ENCODE measurements at places on chromosomes 6 and 20.

DNA sequence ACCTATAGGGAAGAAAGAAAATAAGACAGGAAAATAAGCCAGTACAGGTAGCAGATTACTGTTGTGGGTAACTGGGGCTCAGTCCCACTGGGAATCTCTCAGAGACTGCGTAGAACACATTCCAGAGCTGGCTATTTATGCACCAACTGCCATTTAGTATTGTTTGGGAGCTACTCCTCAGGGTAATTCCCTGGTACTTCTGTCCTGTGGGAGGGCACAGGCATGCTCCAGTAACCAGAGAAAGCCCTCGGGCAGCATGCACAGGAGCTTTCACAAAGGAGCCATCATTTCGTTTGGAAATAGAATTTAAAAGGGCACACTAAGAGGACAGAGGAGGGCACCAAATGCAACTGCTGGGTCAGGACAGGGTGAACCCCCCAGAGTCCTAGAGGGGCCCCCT lies 148.0 kb upstream of the LRFN2 start:
- DNase-seq: no peak

GRCh38 chr6:156777577-156778453 lies 637 bp downstream of the ARID1B start:
- DNase-seq: no peak

DNA sequence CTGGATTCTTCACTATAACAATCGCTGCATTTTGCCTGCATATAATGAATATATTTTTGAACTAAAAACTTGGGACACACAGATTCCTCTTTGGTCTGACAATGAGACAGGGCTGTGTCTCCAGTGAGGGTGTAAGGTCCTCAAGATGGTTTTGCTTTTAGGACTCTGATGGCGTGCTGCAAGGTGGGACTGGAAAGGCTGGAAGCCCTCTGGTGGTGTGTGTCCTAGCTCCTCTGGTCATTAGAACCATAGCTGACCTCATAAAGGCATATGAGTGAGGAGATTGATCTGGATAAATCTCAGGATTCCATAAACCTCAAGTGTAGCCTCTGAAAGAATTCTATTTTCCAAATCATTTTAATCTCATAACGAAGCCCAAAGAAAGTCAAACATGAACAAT lies 108.4 kb upstream of the ASF1A start:
- no peak for DNase-seq

DNA sequence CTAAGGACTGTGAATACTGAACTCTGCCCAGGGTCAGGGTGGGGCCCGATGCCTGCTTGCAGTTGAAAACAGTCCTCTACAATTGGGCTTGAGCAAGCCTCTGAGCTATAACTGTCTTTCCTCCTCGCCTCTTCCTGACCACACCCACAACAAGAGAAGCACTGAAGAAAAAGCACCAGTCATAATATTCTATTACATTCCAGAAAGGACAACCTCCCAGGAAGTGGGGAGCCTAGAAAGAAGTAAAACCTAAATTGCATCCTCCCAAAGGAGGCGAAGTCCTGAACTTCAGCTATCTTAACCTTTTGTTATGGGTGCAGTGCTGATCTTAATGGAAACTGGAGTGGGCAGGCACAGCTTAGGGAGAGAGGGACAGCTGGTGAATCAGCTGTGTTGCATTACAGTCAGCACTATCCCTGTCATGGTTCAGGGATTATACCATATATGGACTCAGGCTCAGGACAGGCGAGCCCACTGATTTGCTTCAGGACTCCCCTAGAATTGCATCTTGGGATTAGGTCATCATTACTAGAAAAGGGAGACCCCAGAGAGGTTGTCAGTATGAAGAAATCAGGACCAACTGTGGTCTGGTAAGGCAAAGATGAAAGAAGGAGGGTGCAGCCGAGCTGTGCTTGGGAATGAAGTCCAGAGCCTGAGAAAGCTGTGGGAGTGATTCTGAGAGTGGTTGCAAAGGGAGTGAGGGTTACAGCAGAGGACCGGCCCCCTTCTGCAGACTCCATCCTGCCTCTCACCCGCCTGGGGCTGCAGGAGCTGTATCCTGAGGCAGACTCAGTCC lies 18.3 kb upstream of the TRAM2 start:
- DNase-seq: peak; percentile 85

DNA sequence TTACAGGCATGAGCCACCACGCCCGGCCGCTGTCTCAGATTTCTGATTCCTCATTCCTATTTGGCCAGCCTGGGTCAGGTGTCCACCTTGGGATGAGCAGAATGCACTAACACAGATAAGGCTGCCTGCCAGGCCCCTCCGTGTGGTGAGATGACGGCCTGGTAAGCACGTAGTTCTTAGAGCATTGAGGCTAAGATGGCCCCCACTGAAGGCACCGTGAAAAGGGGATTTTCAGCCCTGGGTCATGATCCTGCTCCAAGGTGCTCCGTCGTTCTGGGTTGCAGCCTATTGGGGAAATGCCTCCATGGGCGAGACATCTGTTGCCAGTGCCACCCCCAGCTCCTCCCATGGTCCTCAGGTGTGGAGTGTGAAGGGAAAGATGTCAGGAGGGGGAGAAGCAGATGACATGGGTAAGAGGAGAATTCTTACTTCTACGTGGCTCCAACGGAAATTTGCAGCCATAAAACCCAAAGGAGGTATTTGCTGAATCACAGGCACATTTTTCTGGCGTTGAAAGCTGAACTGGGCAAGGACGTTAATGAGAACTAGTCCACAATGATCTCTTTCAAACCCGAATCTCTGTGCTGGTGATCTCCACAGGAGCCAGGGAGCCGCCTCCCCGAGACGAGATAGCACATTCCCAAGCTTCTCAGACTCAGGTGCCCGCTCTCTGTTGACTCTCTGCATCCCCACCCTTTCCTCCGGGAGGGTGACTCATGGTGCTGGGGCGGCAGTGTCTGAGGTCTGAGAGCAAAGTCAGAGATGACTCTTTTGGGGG lies 34.0 kb upstream of the BMP6 start:
- no peak for DNase-seq

GRCh38 chr6:130906736-130907381 lies 79.7 kb downstream of the SMLR1 start:
- DNase-seq: peak; percentile 50
